Activated CD4-positive, alpha-beta T cell treated with anti-CD3 and anti-CD28 coated beads, Interleukin-2, amount 50 U/mL, for 1 hour (primary cell): ENCODE measurements at places on chromosomes 1 and 21.

- DNase-seq: no peak
Measured at GRCh38 chr1:228060458-228061190, 21.9 kb upstream of the ARF1 start.

DNA sequence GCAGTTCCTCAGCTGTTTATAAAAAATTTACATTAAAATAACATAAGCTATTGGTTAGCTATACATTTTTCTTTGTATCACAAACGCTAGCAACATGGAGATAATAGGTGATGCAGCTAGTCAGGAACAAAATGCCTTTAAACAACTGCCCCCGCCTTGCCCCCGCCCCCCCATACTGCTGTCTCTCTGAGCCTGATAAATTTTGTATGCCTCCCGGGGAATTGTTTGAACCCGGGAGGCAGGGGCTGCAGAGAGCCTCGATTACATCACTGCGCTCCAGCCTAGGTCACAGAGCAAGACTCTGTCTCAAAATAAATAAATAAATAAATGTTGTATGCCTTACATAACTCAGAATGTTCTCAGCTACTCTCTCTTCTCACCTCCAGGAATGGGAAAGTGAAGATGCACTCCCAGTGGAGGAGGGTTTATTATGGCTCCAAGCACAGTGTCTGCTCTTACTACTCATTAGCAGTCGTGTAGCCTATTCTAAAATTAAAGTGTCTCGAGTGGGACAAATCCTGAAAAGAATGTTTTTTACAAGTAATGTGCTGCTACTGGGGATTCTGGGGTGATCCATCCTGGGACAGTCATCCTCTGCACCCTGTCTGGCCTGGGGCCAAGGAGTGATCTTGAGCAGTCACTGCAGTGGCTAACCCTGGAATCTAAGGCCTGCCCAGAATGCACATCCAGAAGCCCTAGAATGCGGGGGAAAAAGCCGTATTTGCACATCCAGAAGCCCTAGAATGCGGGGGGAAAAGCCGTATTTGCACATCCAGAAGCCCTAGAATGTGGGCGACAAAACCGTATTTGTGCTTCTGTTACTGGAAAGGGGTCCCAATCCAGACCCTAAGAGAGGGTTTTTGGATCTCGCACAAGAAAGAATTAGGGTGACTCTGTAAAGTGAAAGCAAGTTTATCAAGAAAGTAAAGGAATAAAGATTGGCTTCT, 39.4 kb upstream of the ZNF496 start:
- no peak for DNase-seq

DNA sequence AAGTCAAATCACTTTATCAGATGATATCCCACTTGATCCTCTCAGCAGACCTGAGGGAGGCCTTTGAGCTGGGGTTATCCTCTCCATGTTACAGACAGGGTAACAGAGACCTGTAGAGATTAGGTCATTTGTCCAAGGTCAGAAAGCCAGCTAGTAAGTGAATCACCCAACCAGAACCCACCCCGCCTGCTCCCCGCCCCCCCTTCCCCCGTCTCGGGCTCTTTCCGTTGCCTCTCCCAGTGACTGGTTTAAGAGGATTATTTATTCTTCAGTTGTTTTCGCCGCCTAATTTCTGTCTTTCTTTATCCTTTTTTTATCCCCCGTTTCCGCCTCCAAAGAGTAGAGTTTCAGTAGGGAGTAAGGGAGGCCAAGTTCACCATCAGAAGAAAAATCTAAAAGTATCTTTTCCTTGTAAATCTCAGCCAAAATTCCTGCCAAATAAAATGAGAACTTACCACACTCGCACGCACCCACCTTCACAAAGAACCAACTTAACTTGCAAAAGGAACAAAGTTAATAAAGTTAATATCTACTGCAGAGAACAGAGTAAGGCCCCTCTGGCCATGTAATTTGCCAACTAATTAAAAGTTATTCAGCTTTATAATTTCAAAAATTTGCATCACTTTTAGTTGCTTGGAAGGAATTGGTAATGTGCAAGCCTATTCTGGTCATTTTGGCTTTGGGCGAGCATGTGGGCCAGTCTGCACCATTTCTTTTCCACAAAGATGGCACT, 76.8 kb upstream of the TRABD2B start:
- DNase-seq: no peak

DNA sequence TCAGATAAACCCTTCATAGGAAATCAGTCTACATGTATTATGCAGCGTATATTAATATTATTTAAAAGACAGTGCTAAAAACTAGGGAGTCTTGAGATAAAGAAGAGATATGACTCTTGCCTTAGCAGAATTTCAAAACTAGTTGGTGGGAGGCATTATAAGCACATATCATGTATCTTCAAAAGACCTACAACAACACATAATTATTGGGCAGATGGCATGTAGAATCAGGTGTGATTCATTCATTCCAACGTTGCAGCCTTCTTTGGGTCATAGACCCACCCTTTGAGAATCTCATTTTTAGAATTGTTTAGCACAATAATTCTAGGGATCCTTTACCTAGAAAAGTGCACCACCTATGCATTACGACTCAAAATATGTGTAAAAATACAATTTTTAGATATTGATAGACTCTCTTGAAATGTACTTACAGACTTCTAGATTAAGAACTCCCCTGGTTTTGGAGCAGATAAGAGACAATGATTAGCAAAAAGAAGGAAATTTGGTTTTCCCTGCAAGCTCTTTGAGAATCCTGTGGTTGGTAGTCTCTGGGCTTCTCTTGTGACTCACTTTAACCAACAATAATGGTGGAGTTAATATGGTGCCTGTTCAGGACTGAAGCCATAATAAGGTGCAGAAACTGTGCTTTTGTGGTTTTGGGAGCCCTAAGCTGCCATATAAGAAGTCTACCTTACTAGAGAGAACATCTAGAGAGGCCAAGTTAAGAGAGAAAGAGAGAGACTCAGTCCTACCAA, 85.3 kb upstream of the RGS4 start:
- DNase-seq: no peak

- no peak for DNase-seq
Measured at GRCh38 chr1:7407980-7408770, 362.9 kb upstream of the VAMP3 start.

DNA sequence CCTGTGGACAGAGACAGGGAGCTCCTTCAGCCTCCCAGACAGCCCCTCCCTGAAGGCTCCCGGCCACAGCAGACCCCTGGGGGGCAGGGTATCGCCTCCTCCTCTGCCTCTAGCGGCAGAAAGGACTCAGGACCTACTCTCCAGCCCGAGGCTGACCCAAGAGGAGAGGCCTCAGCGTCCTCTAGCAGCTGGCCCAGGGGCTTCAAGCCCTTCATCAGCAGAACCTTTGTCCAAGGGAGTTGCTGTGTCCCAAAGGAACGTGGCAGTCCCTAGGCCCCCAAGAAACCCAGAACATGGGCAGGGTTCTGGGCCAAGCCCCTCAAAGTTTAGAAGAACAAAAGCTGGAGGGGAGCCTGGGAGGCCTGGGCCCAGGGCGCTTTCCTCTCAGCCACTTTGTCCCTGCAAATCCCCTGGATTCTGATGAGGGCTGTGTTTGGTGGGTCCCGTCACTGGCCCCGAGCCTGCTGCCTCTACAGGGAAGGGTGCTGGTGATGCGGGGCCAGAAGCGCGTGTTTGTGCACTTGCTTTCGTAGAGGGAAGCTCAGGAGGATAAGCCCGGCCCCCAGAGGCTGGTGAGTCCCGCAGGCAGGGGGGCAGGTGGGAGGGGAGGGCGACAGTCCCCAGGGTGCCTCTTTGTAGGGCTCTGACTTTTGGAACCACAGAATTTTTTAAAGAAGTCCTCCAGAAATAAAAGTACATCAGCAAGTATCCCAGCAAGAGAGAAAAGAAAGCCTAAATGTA, 13.3 kb downstream of the ITGB2 start:
- no peak for DNase-seq

DNA sequence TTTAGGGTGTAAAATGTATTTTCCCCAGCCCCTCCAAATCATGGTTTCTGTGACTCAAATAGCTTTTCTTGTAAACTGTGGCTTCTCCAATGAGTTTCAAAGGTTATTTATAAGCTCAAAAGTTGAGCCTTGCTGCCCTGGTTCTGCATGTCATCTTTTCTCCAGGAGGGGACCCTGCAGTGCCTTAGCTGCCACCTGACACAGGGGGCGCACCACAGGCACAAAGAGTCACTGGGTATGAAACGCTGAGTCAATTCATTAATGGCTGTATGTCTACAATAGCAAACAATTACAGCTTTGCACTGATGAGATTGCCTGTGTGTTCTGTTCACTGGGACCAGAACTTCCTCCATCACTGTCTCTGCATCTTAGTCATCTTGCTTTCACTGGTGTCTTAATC, 100.8 kb downstream of the PCP4 start:
- no peak for DNase-seq
